ENCODE measurements at places on chromosomes 6 and 20.

GRCh38 chr6:149889326-149889725 lies 8.6 kb downstream of the RAET1E start:
- DNase-seq = no peak

GRCh38 chr20:25364180-25364788 lies 26.4 kb downstream of the ABHD12 start:
- no peak for DNase-seq

- DNase-seq = no peak
Measured at GRCh38 chr6:82534876-82535275, 171.3 kb downstream of the TPBG start.

GRCh38 chr6:72049376-72049775 lies 163.0 kb downstream of the RIMS1 start:
- no peak for DNase-seq

DNA sequence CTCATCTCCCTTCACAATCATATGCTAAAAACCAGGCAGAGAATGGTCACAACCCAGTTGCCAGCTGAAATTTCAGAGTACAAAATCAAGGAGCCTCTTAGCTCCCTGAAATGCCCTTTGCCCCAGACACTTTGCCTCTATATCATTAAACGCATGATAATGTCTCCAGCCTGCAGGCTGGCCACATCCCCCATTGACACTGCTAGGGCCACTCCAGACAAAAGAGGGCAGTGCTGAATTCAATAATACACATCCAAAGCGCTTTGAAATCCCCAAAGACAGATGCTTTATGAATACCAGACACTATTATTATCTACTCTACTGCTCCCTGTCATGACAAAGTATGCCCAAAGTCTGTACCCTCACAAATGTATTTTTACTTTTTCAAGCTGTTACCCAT lies 348.3 kb upstream of the POU3F2 start:
- no peak for DNase-seq

GRCh38 chr6:151716526-151716932 lies 91.0 kb upstream of the ESR1 start:
- DNase-seq = no peak
